ENCODE measurements at places on chromosomes 5 and 9.
A peak's percentile ranks its signal among the peaks of the same experiment; 100 is the strongest.

DNA sequence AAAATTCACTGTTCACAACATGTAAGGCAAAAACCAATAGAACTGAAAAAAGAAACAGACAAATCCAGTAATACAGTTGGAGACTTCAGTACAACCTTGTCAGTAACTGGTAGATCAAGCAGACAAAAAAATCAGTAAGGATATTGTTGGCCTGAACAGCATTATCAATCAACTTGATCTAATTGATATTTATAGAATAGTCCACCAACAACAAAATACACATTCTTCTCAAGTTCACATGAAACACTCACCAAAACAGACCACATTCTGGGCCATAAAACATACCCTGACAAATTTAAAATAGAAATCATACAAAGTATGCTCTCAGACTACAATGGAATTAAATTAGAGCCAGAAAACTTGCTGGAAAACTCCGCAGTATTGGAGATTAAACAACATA, 56.8 kb downstream of the DTWD2 start:
- DNase-seq = no peak

DNA sequence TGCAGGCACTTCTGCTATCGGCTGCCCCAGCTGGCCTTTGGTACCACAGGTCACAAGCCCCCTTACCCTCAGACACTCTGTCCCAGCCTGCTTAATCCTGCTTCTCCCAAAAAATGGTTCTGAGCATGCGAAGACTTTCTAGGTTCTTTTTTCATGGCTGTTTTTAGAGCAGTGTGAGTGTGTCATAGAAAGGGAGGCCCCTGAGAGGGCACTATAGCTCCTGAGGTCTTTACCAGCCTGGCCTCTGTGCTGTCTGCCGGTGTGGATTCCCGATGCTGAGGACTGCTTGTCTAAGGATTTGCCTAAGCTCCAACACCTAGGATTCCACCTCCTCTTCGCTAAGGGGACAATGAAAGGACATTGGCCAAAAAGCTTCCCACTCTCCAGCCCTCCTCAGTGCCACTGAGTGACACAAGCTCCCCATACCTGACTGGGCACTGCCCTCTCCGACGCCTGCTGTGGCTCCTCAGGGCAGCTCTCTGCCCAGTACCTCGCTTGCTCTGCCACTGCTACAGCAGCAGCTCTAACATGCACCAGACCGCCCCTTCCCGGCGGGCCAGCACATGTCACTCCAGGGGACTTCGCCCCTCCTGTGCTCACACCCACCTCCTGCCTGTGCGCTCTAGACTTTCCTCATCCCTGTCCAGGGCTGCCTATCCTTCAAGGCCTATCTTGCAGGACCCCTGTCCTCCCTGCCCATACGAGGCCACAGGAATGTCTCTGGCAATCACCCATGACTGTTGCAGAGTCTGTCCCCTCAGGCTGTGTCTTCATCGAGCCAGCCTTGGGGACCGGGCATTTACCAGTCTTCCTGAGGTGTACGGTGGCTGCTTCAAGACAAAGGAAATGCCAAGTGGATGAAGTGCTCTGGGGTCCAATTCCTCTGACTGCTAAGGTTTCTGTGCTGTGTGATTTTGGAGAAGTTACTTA, 21.0 kb downstream of the MACROH2A1 start:
- DNase-seq = no peak

DNA sequence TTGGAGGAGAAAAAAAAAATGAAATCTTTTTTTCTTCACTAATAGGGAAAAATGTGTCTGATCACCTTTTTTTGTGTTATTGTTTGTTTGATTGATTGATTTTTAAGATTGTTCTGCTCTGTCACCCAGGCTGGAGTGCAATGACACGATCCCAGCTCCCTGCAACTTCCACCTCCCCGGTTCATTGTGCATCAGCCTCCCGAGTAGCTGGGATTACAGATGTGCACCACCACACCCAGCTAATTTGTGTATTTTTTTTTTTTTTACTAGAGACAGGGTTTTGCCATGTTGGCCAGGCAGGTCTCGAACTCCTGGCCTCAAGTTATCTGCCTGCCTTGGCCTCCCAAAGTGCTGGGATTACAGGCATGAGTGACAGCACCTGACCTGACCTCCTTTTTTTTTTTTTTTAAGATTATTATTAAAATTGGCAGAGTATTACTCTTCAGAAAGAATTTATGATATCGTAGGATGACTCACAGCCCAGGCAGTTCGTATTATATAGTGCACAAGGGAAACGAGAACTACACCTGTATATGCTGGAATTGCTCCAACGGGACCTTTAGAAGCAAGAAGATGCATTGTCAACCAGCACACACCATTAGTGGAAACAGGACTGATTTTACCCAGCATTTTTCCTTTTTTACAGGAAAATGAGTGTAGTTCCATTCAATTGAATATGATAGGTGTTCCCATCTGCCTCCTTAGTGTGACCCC, 27.7 kb downstream of the FUBP3 start:
- DNase-seq = no peak

GRCh38 chr9:31588756-31589155, 795.7 kb upstream of the ACO1 start:
- no peak for DNase-seq

- DNase-seq = peak; percentile 83
Measured at GRCh38 chr9:21919377-21920362, 74.5 kb downstream of the CDKN2A start.

DNA sequence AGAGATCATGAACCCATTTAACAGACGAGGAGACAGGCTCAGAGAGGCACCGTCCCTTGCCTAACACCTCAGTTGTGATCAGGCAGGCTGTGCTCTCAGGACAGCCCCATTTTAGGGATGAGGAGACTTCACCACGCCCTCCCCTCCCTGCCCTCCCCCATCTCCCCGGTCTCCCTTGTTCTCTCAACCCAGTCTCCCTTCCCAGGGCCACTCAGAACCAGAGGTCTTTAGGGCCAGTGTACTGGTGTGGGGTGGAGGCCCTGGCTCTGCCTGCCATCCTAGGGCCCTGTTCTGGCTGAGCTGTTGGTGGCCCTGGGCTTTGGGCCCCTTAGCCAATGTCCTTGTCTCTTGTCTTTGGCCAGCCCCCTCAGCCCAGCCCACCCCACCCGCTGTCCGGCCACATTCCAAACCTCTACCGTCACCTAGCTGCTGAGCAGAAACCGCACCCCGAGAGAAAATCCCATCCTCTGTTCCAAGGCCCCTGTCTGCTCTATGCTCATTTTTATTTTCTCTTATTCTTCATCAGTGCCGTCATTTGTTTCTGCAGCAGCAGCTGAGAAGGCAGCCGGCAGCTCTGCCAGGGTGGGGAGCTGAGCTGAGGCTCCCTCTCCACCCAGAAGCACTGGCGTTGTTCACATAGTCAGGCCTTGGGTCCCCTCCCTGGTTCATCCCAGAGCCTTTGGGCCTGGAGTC, 33.9 kb downstream of the OLFML2A start:
- DNase-seq = peak; percentile 87

Data from mesenchymal stem cell (in vitro differentiated cells and primary cell).